HepG2 (cell line): ENCODE measurements at places on chromosomes 4 and X. TPM values are rescaled to one million over a fixed set of nuclear protein-coding genes. Genes with fewer than 3 reads are reported as not detected.

- DNase-seq = no peak
Measured at GRCh38 chr4:142291299-142292050, 554.6 kb downstream of the INPP4B start.

DNA sequence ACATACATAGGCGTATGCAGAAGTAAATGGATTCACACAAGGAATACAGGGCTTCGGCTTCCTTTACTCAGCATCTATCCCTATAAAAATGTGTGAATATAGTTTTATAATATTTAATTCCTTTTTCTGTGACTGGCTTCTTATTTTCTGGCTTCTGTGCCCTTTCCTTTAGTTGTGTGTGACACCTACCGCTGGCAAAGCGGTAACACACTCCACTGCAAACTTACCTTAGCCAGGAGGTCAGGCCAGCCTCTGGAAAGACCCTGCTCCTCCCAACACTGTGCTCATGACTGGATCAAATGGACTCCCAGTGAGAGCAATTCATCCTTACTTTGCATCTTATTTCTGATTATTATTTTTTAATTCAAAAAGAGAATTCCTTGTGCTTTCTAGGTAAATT lies 244.2 kb downstream of the ANK2 start:
- no peak for DNase-seq

DNA sequence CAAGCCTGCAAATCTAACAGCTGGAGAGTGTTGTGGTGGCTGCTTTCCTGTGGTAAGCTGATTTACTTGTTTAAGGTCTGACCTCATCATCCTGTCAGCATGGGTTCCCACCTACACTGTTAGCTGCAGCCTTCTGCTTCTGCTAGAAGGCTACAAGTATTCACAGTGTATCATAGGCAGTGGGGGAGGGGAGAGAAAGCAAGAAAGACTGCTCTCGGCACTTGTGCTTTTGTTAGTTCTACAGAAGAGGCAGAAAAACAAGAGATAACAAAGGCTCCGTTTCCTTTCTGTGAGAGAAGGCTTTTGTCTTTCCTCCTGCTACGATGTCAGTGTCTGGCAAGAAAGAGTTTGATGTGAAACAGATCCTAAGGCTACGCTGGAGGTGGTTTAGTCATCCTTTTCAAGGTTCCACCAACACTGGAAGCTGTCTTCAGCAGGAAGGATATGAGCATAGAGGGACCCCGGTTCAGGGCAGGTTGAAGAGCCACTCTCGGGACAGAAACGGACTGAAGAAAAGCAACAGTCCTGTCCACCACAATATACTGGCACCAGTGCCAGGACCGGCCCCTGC lies at the start of gene KLHL4:
TSS of gene KLHL4 (plus strand) at position 232 of the 571 bp plus-strand sequence. CDS start at position 324, 92 bp downstream.
- DNase-seq = no peak

- DNase-seq = peak; percentile 36
Measured at GRCh38 chrX:30612250-30612655, 34.7 kb upstream of the TASL start.

DNA sequence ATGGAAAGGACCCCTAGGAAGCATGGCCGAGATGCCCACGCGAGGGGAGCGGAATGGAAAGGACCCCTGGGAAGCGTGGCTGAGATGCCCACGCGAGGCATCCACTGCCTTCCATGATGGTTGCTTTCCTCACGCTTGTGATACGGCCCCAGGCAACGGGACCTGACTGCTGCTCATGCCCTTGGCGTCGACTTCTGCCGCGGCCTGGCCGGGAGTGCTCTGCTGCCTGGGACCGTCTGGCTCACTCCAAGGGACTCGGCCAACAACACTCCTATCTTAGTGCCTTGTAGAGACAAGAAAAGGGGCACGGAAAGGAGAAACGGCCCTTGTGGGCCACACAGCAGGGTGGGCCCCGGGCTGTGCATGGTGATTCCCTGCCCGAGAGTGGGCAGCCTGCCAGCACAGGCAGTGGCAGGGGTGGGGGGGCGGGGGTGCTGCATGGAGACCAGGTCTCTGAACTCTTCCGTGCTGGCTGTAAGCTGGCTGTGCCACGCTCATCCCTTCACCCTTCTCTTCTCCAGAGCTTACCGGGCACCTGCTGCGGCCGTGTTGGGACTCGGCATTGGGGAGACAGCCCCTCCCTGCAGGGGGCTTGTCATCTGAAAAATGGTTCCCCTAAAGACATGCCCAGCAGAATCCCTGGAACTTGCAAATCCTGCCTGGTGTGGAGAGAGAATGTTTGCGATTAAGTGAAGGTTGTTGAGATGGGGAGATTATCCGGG lies 38.6 kb upstream of the HMX1 start:
- DNase-seq = no peak

DNA sequence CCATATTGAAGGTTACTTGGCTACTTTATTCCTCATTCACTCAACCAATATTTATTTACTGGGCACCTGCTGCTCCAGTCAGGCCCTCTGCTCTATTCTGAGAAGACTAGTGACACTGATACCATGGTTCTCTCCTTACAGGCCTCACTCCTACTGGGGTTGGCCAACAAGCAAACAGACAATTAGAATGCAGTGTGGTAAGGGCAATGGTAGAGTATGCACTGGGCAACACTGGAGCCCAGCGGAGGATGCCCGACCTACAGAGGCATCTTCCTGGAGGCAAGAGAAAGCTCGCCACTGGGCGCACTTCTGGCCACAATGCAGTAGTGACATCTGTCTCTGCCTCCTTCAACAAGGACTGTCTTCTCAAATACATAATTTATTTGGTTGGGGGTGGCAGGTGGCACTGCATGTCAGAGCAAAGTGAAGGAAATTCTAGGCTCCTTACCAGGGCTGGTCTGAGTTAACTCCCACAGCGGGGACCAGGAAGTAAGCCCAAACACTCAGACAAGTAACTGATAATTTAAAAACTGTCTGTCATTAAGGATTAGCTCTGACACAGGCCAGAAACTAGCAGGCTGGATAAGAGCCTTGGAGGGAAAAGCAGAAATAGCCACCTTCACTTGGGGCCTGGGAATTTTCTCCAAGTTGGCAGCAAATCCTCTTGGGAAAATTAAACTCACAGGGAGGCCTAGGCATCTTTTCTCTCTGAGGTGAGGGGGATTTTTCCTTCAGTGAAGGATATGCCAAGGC lies 150.7 kb upstream of the EOLA2 start:
- DNase-seq = no peak

- DNase-seq = no peak
Measured at GRCh38 chrX:13000301-13000811, 25.4 kb downstream of the TMSB4X start.

- DNase-seq = peak; percentile 23
Measured at GRCh38 chr4:152540293-152540674, 4.4 kb upstream of the FBXW7 start.

DNA sequence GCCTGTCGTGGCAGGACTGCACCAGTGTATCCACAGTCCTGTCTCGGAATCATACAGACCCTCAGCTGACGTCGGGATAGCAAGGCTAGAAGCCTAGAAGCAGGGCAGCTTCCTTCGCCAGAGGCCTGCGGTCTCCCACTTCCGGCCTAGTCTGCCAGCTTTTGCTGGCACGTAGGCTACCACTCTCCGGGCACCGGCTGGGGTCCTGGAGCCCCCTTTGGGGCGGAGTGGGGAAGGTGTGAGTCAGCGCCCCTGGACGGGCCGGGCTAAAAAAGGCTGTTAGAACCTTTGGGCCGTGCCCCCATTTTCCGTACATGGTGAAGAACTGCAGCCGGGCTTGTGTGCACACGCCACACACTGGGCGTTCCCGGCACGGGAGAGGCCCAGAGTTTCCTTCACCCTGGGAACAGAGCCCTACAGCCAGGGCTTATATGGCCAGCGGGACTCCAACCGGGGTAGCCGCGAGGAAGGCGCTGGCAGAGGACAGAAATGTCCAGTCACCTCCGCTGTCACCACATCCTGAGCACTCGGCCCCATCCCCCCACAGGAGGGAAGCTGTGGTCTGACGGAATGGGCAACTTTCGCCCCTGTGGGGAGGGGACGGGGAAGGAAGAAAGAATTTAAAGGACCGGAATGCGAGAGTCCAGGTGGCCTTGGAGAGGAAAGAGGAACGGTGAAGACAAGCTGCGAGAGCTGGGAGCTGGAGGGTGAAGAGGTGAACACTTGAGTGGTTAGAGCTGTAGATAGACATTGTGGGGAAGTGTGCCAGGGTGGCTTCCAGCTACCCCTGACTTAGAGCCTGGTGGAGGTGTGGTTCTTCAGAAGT lies 4.6 kb downstream of the MAGIX start:
- no peak for DNase-seq

GRCh38 chr4:100977746-100978397 lies 369.5 kb downstream of the PPP3CA start:
- DNase-seq = no peak

DNA sequence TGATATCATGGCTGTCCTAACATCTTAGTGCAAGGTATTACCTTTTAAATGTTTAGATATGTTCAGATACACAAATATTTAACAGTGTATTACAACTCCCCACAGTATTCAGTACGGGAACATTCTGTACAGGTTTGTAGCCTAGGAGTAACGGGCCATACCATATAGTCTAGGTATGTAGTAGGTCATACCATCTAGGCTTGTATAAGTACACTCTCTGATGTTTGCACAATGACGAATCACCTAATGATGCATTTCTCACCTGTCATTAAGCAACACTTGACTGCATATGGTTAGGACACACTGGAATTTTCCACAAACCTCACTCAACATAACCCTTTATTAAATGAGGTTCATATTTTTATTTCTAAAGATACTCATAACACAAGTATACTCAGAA lies 67.7 kb downstream of the THOC2 start:
- no peak for DNase-seq

GRCh38 chr4:183183906-183184535 lies 85.0 kb downstream of the WWC2 start:
- DNase-seq = no peak

GRCh38 chrX:129661369-129661768 lies 6.6 kb upstream of the APLN start:
- DNase-seq = no peak

DNA sequence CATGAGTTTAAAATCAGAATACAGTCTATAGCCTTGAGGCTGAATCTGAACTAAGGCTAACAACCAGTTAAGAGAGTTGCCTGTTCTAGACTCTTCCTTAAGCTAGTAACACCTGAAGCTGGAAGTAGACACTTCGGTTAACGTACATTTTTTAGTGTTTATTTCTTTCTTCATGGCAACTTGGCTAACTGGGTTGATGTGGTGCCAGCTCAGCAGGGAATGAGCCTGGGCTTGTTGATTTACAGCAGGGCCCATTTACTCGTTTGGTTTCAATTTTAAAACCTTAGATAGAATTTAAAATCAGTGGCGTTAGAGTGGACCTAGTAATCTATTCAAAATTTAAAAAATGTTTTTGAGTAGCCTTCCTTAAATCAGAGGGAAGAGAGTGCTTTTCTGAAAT lies 137.6 kb upstream of the ESX1 start:
- DNase-seq = no peak

- no peak for DNase-seq
Measured at GRCh38 chr4:121791481-121791880, 9.6 kb upstream of the EXOSC9 start.

DNA sequence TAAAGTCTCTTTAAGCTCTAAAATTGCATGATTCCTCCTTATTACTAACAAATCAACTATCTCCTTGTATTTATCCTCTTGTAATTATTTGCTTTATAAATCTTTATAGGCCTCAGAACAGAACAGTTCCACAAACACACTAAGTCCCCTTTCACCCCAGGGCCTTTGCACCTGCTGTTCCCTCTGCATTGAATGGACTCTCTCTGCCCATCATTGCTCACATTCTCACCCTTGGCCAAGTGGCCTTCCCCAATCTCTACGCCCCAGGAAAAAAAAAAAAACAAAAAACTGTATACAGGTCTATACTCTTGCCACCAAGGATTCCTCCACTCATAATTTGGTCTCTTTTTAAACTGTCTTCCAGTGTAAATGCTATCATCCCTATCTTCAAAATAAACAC lies 53.7 kb downstream of the TEC start:
- no peak for DNase-seq

DNA sequence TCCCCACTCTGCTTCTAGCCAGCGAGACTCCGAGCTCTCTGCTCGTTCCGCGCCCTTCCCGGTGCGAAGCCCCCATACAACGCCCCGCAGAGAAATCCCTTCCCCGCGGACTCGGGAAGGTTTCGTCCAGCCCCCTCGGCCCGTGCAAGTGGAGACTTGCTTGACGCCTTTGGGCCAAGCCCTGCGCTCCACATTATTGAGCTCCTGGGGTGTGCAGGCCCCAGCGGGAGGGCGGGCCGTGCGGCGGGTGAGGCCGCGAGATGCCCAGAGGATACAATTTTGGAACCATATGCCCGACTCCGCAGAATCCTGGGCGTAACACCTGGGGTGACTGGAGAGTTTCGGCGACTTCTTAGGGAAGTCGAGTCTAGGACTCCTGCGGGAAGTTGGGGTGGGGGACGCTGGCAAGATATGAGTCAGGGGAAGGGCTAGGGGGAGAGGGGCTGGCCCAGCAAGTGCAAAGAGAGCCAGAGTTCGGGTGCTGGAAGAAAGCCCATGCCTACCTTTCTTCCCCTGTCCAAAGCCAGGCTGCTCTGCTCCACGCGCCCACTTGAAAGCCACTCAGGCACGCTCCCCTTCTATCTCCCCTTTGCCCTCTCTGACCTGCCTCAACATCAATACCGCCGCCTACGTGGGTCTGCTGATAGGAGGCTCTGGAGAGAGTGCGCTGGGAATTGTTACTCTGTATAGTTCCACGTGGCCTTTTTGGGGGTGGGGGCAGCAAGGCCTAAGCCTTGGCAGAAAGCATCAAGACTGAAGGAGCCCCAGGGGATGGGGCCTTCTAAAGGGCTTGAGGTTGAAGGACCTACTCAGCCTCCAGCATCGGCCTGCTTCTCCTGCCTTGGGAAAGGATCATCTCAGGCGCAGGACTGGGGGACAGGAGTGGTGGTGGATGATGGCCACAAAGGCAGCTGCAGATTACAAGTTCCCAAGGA lies 1.2 kb upstream of the ELF4 start:
- DNase-seq = no peak

GRCh38 chr4:64130907-64131306 lies 278.3 kb downstream of the TECRL start:
- no peak for DNase-seq

DNA sequence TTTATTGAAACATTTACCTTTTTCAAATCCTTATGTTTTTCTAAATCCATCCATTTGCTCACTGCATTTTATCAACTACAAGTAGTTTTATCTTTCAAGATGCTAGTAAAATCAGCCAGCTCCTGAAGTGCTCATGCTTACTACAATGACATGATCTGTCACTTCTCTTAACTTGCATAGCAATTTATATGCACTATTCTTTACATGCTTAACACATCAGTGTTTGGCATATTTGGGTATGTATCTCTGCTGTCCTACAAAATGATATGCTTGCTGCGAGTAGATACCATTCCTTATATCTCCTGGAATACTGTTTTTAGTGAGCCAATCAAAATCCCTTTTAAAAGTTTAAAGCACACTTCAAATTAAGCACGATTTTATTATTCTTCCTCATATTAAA lies 2726.8 kb downstream of the PCDH7 start:
- DNase-seq = no peak

GRCh38 chr4:102451266-102451665 lies 49.9 kb upstream of the NFKB1 start:
- DNase-seq = no peak

Gene TRIM75
- not detected in 2 replicates for polyA plus RNA-seq

Gene FGFBP2
- not detected in 2 replicates for polyA plus RNA-seq

Gene PARM1
- polyA plus RNA-seq = not detected in 2 replicates

Gene CXCL10
- polyA plus RNA-seq = not detected in 2 replicates
